ENCODE measurements at places on chromosomes 4 and X.

GRCh38 chrX:6384371-6384770 lies 150.5 kb downstream of the VCX3A start:
- H3K27me3 ChIP-seq: no peaks in the 10 kb centered on the region
- peak; percentile 81 for DNase-seq
- no peaks in the 10 kb centered on the region for H3K36me3 ChIP-seq
- no peak overlapping the region for H3K4me3 ChIP-seq
- H3K27ac ChIP-seq: peak overlapping the region; percentile 29

GRCh38 chr4:176638992-176639391 lies 153.7 kb downstream of the VEGFC start:
- DNase-seq: no peak
- no peaks in the 10 kb centered on the region for H3K4me1 ChIP-seq
- no peaks in the 10 kb centered on the region for H3K27me3 ChIP-seq
- no peak overlapping the region for H3K4me3 ChIP-seq
- no peaks in the 10 kb centered on the region for H3K36me3 ChIP-seq

- no peak overlapping the region for H3K4me3 ChIP-seq
- no peaks in the 10 kb centered on the region for H3K36me3 ChIP-seq
- no peak overlapping the region for H3K27ac ChIP-seq
Observed at GRCh38 chr4:41396214-41396613, 139.5 kb downstream of the UCHL1 start.

DNA sequence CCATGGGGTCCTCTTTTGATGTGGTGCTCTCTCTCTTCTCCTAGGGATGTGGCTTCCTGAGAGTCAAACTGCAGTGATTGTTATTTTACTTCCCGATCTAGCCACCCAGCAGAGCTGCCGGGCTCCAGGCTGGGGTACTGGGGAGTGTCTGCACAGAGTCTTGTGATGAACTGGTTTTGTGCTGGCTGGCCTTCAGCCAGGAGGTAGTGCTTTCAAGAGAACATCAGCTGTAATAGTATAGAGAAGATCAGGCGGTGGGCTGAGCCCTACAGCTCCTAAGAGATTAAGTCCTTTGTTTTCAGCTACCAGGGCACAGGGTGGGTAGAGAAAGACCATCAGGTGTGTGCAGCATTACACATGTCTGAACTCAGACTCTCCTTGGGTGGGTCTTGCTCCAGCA lies 59.0 kb upstream of the AGTR2 start:
- H3K27ac ChIP-seq: no peak overlapping the region
- H3K36me3 ChIP-seq: no peaks in the 10 kb centered on the region
- no peak for DNase-seq
- no peak overlapping the region for H3K4me3 ChIP-seq

DNA sequence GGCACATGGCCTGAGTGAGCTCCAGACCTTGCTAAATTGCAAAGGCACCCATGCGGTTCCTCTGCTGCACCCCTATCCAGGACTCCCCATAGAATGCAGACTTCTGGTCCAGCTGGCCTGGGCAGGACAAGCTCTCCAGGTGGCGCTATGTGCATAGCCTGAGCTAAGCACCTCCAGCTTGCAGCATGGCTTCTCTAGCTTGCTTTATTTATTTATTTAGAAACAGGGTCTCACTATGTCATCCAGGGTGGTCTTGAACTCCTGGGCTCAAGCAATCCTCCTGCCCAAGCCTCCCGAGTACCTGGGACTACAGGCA lies 5.5 kb upstream of the WFS1 start:
- no peak overlapping the region for H3K27ac ChIP-seq
- peaks cover 7% of the 10 kb centered on the region for H3K4me1 ChIP-seq
- no peak overlapping the region for H3K4me3 ChIP-seq
- DNase-seq: no peak
